Daoy (cell line): ENCODE measurements at places on chromosomes 7 and 10. TPM values are rescaled to one million over a fixed set of nuclear protein-coding genes. Genes with fewer than 3 reads are reported as not detected.

The TMEM176A gene
- 0.33 and 2.6 TPM in 2 replicates for total RNA-seq

The ITPRID1 gene
- total RNA-seq = not detected in 2 replicates

The EMX2 gene
- total RNA-seq = 0.57 and 3.9 TPM in 2 replicates

The AKR1C8 gene
- total RNA-seq = not detected in 2 replicates

The FAM237B gene
- not detected in 2 replicates for total RNA-seq

The NKX1-2 gene
- not detected in 2 replicates for total RNA-seq

The SLC26A3 gene
- total RNA-seq = not detected in 2 replicates

The FKBP6 gene
- total RNA-seq = under 0.01 TPM in 1 of 2 replicates, not detected in the other

The GPC2 gene
- 10.9 and 16.7 TPM in 2 replicates for total RNA-seq

The UPK3BL1 gene
- total RNA-seq = 19.8 and 20.9 TPM in 2 replicates

The CASTOR2 gene
- 1.3 and 1.5 TPM in 2 replicates for total RNA-seq

The MMP21 gene
- total RNA-seq = not detected in 2 replicates

The C10orf105 gene
- total RNA-seq = not detected in 2 replicates

The C7orf57 gene
- total RNA-seq = 0.91 and 0.95 TPM in 2 replicates

The AZGP1 gene
- 0.29 and 0.74 TPM in 2 replicates for total RNA-seq

The DNAH11 gene
- 24.4 and 30.2 TPM in 2 replicates for total RNA-seq
